Thoracic aorta (tissue), 2 donors: ENCODE measurements at places on chromosomes 1 and 21. TPM values are rescaled to one million over a fixed set of nuclear protein-coding genes. Genes with fewer than 3 reads are reported as not detected.
A peak's percentile ranks its signal among the peaks of the same experiment; 100 is the strongest.

PPFIA4 gene
- total RNA-seq, result 13.5 TPM

SPATA1 gene
- 3.6 TPM for total RNA-seq

CORT gene
- not detected for total RNA-seq

OR2T35 gene
- not detected for total RNA-seq

KIAA1614 gene
- 13.8 TPM for total RNA-seq

KIF14 gene
- 1.3 TPM for total RNA-seq

GRCh38 chr1:185850366-185850765 lies 116.2 kb downstream of the HMCN1 start:
- peak overlapping the region; percentile 34 for H3K27ac ChIP-seq
- peaks cover 69% of the 10 kb centered on the region for H3K4me1 ChIP-seq
- no peak for DNase-seq
- H3K36me3 ChIP-seq, result no peaks in the 10 kb centered on the region

- H3K36me3 ChIP-seq, result no peaks in the 10 kb centered on the region
- H3K27me3 ChIP-seq, result peaks cover 29% of the 10 kb centered on the region
- no peak overlapping the region for H3K27ac ChIP-seq
- no peak for DNase-seq
- H3K4me3 ChIP-seq, result no peak overlapping the region
These were observed 14.5 kb downstream of the PAX7 start for GRCh38 chr1:18644973-18645746.

- H3K36me3 ChIP-seq, result no peaks in the 10 kb centered on the region
- H3K4me1 ChIP-seq, result peaks cover 34% of the 10 kb centered on the region
- no peaks in the 10 kb centered on the region for H3K27me3 ChIP-seq
- H3K4me3 ChIP-seq, result no peak overlapping the region
- no peak overlapping the region for H3K27ac ChIP-seq
These were observed 109.6 kb upstream of the TSPAN2 start for GRCh38 chr1:115198938-115199337.

- H3K27me3 ChIP-seq, result no peaks in the 10 kb centered on the region
- peaks cover 56% of the 10 kb centered on the region for H3K4me1 ChIP-seq
- H3K27ac ChIP-seq, result peak overlapping the region; percentile 60
- DNase-seq, result no peak
- H3K4me3 ChIP-seq, result no peak overlapping the region
These were observed 204.2 kb upstream of the TMEM51 start for GRCh38 chr1:14949270-14949835.

DNA sequence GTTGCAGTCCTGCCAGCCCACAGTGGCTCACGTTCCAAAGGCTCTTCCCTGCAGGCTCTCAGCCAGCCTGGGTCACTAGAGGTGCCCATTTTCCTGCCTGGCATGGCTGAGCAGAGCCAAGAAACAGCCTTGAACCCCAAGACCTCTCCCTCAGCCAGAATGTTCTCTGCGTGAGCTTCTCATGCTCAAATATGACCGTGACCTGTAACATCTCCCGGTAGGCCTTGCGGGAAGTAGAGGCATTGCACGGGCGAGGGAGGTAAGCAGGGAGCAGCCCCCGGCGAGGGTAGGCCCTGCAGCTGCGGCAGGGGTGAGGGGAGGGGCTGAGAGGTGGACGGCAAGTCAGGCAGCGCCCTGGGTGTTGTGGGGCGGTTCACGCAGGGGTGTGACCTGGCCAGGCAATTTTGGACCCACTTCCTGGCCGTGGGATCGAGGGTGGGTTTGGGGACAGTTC lies 20.0 kb downstream of the RRP1 start:
- H3K4me1 ChIP-seq, result peaks cover 20% of the 10 kb centered on the region
- no peaks in the 10 kb centered on the region for H3K36me3 ChIP-seq
- DNase-seq, result no peak
- no peak overlapping the region for H3K27ac ChIP-seq

GRCh38 chr1:30808067-30808662 lies 50.6 kb upstream of the LAPTM5 start:
- no peak overlapping the region for H3K4me3 ChIP-seq
- H3K4me1 ChIP-seq, result no peaks in the 10 kb centered on the region
- DNase-seq, result no peak
- no peaks in the 10 kb centered on the region for H3K36me3 ChIP-seq
- no peaks in the 10 kb centered on the region for H3K27me3 ChIP-seq

- DNase-seq, result no peak
- peaks cover 15% of the 10 kb centered on the region for H3K27me3 ChIP-seq
- no peak overlapping the region for H3K4me3 ChIP-seq
- H3K27ac ChIP-seq, result no peak overlapping the region
- no peaks in the 10 kb centered on the region for H3K36me3 ChIP-seq
These were observed 16.6 kb upstream of the TBX15 start for GRCh38 chr1:119004781-119005180.

GRCh38 chr1:201902198-201902597 lies 13.5 kb downstream of the SHISA4 start:
- H3K36me3 ChIP-seq, result peaks cover 39% of the 10 kb centered on the region
- H3K27ac ChIP-seq, result peak overlapping the region; percentile 99
- no peak for DNase-seq
- H3K4me1 ChIP-seq, result peaks cover 72% of the 10 kb centered on the region
- H3K4me3 ChIP-seq, result no peak overlapping the region

GRCh38 chr1:75529488-75529887 lies 81.4 kb downstream of the SLC44A5 start:
- no peak for DNase-seq
- H3K36me3 ChIP-seq, result no peaks in the 10 kb centered on the region
- no peaks in the 10 kb centered on the region for H3K27me3 ChIP-seq
- H3K4me1 ChIP-seq, result no peaks in the 10 kb centered on the region

DNA sequence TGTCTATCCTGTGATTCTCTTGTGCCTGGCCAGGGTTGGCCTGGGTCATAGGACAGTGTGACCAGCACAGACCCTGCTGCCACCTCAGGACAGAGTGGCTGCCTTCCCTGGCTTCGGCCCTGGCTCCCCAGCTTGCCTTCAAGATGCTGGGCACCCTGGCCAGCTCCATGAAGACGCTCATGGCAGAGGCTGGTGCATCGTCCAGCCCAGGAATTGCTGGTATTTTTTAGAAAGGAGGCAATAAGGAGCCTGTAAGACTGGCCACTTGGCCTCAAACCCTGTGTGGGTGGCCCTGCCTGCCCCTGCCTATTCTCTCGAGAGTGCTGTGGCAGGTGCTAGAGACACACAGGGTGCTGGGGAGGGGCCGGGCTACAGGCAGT lies 70.4 kb upstream of the ACTRT2 start:
- H3K27me3 ChIP-seq, result no peaks in the 10 kb centered on the region
- DNase-seq, result no peak
- H3K27ac ChIP-seq, result no peak overlapping the region
- H3K4me1 ChIP-seq, result peaks cover 31% of the 10 kb centered on the region
- H3K4me3 ChIP-seq, result no peak overlapping the region

DNA sequence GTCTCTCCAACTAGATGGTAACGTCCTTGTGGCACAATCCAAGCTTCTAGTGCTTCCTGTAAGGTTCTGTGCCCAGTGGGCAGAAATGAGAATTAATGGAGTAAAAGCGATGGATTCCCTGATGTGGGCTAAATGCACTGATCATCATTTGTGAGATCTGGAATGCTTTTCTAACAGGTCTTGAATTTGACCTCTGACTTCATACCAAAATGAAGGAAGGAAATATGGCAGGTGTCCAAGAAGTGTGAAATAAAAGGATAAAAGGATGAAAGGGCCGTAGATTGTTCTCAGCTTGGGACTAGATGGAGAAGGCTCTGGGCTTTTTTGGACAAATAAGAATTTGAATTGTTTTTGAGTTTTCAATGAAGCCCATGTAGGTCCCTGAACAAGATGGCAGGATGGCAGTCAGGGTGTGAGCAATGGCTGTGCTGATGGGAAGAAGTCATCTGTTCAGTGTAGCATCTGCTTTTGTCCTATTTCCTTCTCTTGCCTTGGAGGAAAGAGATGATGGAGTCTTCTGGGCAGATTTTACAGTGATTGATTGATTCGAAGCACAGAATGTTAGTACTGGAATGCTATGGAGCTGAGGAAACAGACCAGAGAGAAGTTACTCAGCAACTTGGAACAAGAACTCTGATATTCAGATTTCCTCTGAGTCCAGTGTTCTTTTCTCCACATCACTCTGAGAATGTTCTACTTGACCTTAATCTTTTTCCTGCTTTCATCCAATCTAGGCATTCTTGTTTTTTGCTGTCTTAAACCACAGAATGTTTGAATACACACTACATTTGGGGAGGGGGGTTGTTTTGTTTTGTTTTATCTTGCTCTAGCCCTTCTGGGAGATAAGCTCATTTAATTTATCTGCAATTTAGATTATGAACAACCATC lies 286.0 kb downstream of the HLX start:
- H3K4me1 ChIP-seq, result peaks cover 3% of the 10 kb centered on the region
- H3K27me3 ChIP-seq, result no peaks in the 10 kb centered on the region
- no peaks in the 10 kb centered on the region for H3K36me3 ChIP-seq

DNA sequence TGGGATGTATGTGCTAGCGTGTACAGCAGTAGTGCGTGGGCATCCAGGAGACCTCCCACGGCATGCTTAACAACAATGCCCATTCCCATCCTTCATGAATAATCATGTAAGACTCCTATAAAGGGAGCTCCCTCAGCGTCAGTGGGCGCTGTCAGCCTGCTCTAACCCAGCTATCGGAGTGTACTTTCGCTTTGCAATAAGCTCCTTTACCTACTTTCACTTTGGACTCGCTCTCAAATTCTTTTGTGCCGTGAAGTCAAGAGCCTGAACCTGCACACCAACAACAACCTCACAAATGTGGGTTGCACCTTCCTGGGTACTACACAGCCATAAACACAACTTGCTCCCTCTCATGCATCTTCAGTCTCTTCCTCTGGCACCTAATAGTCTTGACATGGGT lies 114.8 kb upstream of the PAXBP1 start:
- no peaks in the 10 kb centered on the region for H3K36me3 ChIP-seq
- no peaks in the 10 kb centered on the region for H3K27me3 ChIP-seq
- no peaks in the 10 kb centered on the region for H3K4me1 ChIP-seq
- no peak for DNase-seq

DNA sequence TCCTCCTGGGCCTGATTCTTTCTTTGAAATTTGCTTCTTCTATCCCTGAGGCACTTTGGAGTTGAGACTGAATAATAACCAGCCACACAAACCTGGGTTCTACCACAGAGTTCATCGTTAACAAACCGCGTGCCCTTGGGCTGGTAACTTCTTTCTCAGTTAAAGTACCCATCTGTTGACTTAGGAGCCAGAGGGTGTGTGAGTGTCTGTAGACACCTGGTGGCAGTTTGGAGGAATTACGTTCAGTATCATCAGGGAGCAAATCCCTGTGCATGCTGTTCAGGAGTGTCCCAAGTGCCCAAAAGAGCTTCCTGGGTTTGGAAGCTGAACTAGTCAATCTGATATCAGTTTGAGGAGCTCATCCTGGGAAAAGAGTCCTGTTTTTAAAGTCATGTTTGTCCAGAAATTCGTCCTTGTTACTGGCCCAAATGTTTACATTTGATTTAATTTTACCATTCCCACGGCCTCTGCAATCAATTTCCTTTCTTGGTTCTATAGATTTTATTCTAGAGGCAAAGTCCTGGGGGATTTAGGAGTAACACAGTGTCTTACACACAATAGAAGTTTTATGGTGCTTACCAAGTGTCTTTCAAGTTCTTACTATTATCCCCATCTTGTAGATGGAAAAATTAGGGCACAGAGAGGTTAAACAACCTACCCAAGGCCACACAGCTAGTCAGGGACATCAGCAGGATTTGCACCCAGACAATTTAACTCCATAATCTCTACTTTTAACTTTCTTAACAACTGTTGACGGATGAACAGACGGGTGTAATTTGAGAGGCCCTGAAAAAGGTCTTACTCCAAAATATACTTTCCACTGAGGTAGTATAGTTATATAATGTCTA lies 26.7 kb upstream of the RPTN start:
- no peak overlapping the region for H3K27ac ChIP-seq
- no peak for DNase-seq

- peak overlapping the region; percentile 4 for H3K4me3 ChIP-seq
- H3K36me3 ChIP-seq, result peaks cover 7% of the 10 kb centered on the region
- no peak for DNase-seq
- H3K27ac ChIP-seq, result peak overlapping the region; percentile 96
- peaks cover 76% of the 10 kb centered on the region for H3K4me1 ChIP-seq
- no peaks in the 10 kb centered on the region for H3K27me3 ChIP-seq
These were observed 160.5 kb downstream of the PEX14 start for GRCh38 chr1:10635085-10635896.

- no peak overlapping the region for H3K4me3 ChIP-seq
- no peaks in the 10 kb centered on the region for H3K36me3 ChIP-seq
- no peak overlapping the region for H3K27ac ChIP-seq
- DNase-seq, result no peak
- no peaks in the 10 kb centered on the region for H3K4me1 ChIP-seq
These were observed 458.1 kb downstream of the DISC1 start for GRCh38 chr1:232084584-232085223.

- no peak overlapping the region for H3K27ac ChIP-seq
- H3K4me1 ChIP-seq, result peaks cover 5% of the 10 kb centered on the region
- peak; percentile 7 for DNase-seq
- no peaks in the 10 kb centered on the region for H3K27me3 ChIP-seq
- H3K36me3 ChIP-seq, result no peaks in the 10 kb centered on the region
These were observed 13.2 kb upstream of the HMGCL start for GRCh38 chr1:23838401-23838866.

DNA sequence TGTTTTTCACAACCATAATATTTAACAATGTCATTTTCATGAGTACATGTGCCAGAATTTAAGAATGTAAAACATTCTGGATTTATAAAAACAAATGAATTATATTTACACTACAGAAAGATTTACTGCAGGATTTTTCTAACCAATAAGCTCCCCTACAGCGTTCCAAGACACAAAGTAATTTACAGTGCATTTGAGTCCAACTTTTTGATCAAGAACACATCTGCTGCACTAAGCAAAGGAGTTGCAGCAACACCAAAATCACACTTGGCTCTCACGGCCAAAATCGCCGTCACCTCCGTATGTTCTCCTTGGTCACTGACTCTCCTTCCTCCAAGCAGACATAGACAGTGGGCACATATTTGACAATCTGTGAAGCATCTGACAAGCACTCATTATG lies 7.7 kb downstream of the VPS26C start:
- no peak for DNase-seq
- H3K4me1 ChIP-seq, result peaks cover 12% of the 10 kb centered on the region
- H3K36me3 ChIP-seq, result no peaks in the 10 kb centered on the region
- H3K27ac ChIP-seq, result no peak overlapping the region
- H3K4me3 ChIP-seq, result no peak overlapping the region

DNA sequence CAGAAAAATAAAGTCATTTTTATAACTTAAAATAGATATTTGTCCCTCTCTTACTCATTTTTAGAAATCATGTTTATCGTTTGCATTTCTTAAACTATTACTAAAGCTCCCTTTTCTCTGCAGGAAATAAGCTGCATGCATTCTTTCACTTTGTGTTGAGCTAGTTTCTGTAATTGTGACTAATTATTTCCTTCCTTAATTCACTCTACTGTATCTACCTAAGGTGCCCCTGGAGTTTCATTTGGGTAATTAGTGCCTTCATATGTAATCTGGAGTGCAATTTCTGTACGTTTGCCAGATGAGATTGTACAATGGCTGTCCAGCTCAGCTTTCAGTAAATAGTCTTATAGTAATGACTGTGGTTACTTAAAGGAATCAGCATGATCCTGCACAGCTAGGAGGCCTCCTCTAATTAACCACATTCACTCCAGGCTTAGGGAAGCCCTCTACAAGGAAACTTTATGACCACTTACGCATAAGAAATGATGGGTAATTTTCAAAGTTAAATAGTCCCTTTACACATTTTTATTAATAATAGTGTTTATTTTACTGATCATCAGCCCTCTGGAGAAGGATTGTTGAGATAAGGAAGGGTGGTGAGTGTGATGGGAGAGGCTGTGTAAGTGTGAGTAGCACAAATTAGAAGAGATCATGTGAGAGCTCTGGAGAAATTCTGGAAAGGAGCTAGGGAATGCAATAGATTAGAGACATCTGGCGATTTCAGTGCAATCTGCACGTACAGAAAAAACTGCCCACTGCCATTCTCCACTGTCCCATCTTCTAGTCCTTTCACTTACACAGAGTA lies 86.8 kb downstream of the LRRC8C start:
- no peaks in the 10 kb centered on the region for H3K27me3 ChIP-seq
- no peak for DNase-seq
- H3K4me3 ChIP-seq, result no peak overlapping the region
- H3K4me1 ChIP-seq, result no peaks in the 10 kb centered on the region
